ENCODE measurements at places on chromosomes 1 and 21.

DNA sequence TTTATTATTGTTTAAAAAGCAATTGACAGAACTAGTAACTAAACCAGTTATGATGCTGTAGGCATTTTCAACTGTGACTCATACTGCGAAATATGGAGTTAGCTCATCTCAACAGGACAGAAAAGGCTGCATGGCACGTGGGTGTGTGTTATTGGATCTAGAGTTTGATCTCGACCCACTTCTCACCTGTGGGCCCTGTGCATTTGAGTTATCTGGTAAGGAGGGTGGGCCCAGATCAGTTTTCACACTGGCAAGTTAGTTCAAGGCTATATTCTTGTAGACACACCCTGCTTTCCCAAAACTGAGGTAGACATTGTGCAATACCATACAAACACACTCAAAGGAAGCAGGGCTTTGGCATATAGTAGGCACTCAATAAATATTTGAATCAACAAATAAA, 71.3 kb upstream of the PRDX6 start:
- no peak for DNase-seq

DNA sequence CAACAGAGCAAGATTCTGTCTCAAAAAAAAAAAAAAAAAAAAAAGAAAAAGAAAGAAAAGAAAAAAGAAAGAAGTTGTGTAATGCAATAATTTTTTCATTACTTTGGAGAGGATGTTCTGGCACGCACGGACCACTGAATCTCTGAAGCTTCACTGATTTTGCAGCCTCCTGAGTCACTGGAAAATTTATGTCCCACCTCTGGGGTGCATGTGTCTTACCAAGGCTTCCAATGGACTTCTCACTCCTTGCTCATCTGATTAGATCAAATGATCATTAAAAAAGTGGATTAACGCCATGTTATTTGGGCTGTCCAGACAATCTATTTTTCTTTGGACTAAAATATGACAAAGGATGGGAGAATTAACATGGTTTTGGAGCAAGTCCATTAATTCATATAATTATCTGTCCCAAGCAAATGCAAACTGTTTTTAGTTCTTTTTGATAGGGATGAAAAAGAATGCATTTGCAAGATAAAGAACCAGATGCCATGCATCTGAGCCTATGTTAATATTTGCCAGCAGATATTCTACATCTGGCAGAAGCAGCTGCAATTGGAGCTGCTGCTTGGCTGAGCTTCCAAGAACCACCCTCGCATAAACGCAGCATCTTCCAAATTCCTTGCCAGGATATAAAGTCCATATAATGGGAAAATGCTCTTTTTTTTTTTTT, 10.1 kb upstream of the MAP1LC3C start:
- DNase-seq = no peak

DNA sequence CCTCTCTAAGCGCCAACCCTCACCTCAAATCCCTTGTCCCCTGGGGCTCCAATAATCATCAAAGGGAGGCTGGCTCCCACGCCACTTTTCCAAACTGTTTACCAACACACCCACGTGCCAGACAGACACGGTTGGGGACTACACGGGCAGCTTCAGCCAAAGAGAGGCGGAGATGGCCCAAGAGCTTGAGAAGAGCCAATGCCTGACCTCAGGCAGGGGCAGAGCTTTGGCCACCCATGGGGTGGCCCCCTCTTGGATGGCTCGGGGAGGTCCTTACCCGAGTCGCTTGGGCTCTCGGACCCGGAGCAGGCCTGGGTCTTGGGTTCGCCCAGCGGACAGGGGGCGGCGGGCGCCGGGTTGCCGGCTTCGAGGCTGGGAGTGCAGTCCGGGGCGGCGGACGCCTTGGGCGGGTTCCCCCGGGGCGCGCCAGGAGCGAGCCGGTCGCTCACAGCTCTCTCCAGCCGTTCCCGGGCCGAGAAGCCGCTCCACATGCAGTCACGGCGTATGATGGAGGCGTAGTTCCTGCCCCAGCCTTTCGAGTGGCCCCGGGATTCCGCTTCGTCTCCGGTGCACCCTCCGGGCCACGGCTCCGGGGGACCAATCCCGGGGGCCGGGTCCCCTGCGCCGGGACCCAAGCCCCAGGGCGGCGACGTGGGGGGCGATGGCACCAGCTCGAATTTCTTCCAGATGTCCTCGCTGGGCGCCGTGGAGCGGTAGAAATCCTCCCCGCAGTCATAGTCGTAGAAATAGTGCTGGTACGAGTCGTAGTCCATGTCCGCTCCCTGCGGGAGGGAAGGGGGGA, 854 bp downstream of the MYCL start:
- DNase-seq = no peak

GRCh38 chr1:72097851-72098570, 184.3 kb downstream of the NEGR1 start:
- no peak for DNase-seq

GRCh38 chr1:18723701-18724411, 93.2 kb downstream of the PAX7 start:
- DNase-seq = no peak

DNA sequence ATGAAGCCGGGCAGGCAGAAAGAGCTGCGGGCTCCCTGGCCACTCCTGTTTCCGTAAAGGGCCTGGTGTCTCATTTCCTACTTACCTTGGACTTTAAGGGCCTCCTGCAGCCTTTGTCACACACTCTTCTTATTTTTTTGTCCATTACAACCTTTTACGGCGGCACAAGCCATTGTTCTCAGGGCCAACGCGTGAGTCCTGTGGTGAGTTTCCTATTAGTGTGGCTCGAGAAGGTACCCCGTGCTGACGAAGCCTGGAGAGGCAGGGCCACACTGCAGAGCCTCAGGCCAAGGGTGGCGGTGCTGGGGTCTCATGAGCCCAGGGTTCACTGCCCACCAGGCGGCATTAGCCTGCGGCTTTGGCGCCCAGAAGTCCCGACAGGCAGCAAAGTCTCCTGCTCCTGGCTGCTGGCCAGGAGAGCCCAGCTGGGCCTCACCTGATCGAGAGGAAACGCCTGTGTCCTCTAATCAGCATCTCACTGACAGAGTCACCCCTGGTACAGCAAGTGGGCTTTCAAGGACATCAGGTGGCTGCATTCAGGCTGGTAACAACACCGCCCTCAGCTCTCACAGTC, 62.0 kb downstream of the SIK1 start:
- no peak for DNase-seq

GRCh38 chr21:15183813-15184257, 119.0 kb upstream of the NRIP1 start:
- no peak for DNase-seq

DNA sequence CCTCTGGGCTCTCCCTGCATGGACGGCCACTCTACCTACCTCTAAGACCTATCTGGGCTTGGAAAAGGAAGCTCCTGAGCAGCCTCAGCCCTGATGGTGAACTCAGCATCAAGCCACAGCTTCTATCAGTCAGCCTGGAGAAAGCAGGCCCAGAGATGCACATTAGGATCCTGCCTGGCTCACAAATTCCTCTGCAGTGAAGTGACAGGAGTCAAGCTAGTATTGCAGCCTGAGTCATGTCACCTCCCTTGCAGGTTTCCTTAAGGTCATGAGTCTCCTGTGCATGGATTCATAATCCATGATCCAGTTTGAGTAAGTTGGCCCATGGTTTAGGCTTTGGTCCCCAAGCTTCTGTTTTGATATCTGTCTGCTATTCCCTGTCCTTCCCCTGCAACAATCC, 37.9 kb upstream of the DUSP10 start:
- DNase-seq = no peak

GRCh38 chr1:57380923-57381322, 42.9 kb downstream of the DAB1 start:
- no peak for DNase-seq

GRCh38 chr21:42924433-42924751, 1.0 kb downstream of the ERVH48-1 start:
- no peak for DNase-seq

GRCh38 chr21:26920055-26920454, 46.8 kb downstream of the ADAMTS5 start:
- DNase-seq = no peak

- no peak for DNase-seq
Measured at GRCh38 chr1:38852780-38853179, 6.8 kb downstream of the RRAGC start.

DNA sequence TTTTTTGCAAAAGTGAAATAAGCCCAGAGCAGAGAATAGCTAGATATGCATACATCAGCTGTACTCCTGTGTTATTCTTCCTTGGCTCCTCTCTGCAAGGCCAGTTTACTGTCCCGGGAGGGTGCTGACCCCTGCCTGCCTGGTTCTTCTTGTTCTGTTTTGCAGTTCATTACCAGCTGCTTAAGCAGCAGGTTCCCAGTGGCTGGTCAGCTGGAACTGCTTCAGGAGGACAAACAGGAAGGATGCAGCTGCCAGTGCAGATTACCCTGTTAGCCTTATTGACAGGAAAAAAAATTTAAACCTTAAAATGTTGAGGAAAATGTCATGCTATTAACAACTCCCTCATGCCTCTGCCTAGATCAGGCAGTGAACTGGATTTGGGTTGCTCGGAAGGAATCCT, 16.0 kb upstream of the LRIG2 start:
- DNase-seq = no peak

DNA sequence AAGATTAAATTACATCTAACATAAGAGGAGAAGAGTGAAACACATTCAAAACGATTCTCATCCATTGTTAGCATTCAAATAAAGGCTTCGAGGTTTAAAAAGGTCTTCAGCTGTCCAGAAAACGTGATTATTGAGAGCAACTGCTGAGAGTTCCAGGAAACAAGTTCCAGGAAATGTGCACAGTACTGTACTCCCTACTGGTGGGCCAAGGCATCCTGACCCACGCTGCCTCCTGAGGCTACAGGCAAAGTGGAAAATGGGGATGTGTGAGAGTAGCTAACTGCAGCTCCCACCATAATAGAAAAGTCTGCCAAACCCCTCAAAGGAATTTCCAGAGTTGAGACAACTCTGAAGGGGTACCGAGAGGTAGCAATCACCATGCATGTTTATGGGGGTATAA, 2.0 kb downstream of the VAV3 start:
- DNase-seq = no peak

- no peak for DNase-seq
Measured at GRCh38 chr1:115134231-115134630, 44.9 kb upstream of the TSPAN2 start.

DNA sequence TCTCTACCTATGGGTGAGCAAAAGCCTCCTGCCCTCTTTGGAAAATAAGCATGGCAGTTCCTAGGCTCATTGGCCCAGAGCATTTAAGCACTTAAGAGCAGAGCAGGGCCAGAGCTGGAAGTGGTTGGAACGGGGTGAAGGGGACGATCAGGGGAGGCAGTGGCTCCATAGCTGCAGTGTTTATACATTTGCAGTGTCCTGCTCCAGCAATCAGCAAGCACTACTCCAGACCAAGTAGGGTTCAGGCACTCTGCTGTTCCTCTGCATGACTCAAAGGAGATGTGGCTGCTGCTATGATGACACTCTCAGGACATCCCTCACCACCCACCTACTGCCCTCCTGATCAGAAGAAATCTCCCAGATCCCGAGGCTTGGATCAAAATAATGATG, 55.0 kb downstream of the TRABD2B start:
- no peak for DNase-seq

GRCh38 chr1:15210651-15211375, 36.2 kb upstream of the FHAD1 start:
- no peak for DNase-seq

DNA sequence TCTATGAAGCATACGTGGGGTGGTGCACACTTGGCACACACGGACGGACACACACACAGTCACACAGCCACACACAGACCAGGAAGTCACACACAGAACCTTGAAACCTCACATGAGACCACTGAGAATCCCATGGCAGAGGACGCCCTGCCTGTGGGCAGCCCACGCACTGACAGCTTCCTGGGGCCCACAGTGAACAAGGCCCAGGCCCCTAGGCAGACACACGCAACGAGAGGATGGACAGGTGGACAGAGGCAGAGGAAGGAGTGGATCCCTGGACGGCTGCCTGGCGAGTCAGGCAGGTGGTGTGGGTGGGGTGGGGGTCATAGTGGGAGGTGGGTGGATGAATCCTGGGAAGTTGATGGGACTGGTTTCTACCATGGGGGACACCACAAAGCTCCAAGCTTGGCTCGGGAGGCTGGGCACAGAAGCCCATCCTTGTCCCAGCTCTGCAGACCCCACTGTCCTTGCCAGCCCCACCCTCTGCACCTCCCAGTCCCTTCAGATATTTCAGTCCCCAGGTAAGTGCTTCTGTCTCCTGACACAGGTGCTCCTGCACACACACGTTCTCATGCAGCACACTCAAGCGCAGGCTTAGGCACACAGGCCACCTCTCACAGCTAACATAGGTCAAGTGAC, 49.1 kb downstream of the WNT9A start:
- no peak for DNase-seq

DNA sequence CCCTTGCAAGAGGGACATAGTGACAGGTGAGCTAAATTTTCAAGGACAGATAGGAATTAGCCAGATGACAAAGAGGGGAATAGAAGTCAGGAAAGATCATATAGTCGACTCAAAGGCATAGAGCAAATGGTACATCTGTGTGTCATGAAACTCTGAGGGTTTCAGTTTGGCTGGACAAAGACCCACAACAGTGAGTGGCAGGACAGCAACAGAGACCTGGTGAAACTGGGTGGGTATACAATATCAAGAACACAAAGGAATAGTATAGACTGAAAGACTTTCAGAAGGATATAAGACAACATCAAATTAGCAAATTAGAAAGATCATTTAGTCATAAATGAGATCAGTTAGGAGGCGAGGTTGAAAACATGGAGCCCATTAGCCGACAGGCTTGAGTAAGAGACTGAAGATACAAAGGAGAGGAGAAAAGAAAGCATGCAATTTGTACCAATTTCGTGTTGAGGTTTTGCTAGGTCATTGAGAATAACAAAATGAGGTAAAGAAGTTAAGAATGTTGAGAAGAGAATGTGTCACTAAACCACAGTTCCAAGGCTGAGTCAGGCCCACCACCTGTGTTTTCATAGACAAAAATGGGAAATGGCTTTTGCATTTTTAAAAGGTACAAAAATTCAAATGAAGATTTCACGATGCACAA, 213.8 kb downstream of the HHIPL2 start:
- DNase-seq = no peak

GRCh38 chr1:151581451-151581850, 30.4 kb upstream of the SNX27 start:
- no peak for DNase-seq

Data from tibial nerve (tissue), 4 donors.